ENCODE measurements at places on chromosomes 3 and 15.

- DNase-seq: no peak
These were observed 33.9 kb upstream of the TBC1D23 start for GRCh38 chr3:100226712-100227429.

DNA sequence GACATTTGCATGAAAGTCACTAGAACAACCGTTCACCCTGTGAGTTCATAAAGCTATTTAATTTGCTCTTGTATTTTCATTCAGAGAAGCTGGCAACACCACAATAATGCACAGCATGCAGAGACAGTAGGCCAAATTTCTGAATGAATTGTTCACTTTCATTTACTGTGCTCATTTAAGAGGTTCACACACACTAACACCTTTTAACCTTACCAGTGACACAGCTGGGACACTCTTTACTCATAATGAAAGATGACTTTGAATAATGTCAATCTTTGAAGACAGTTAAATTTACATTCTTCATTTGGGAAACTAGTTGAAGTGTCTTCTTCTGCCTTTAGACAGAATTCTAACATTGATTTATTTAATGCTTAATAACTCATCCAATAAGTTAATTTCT, 95.7 kb downstream of the ROBO1 start:
- no peak for DNase-seq

- peak; percentile 63 for DNase-seq
These were observed 7.3 kb downstream of the CCDC71 start for GRCh38 chr3:49158792-49159191.

DNA sequence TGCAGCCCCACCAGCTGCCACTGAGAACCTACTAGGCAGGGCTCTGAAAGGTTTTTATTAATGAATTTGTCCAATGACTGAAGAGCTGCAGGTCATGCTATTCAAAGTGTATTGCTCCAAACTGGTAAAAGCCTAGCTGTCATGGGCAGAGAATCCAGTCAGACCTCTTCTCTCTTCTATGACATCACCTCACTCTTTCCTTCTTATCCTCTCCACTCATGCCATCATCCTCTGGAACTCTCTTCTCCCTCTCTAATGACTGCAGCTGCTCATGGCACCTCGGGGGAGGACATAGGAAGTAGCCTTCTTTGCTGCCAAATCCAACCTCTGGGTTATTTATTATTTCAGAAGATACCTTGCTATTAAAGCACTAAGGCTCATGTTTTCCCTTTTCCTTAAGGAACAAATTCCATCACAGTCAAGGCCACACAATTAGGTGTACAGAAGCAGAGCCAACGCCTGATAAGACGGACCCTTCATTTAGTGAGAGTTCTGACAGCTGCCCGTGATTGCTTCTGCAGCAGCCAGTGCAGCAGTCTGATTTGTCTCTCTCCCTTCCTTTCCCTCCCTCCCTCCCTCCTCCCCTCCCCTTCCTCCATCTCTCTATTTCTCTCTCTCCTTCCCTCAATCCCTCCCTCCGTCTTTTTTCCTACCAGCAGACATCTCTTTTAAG, 87.0 kb upstream of the ONECUT1 start:
- no peak for DNase-seq

- peak; percentile 54 for DNase-seq
These were observed 79.3 kb downstream of the SLC7A14 start for GRCh38 chr3:170506556-170506955.

GRCh38 chr15:97976766-97977503, 16.4 kb downstream of the ARRDC4 start:
- DNase-seq: no peak

GRCh38 chr15:90173372-90173771, 27.8 kb upstream of the SEMA4B start:
- no peak for DNase-seq

GRCh38 chr3:40969756-40970466, 229.4 kb upstream of the CTNNB1 start:
- no peak for DNase-seq

- no peak for DNase-seq
These were observed 20.3 kb downstream of the UBP1 start for GRCh38 chr3:33419948-33420347.

- DNase-seq: no peak
These were observed 106.0 kb upstream of the LINGO1 start for GRCh38 chr15:77738441-77739302.

- DNase-seq: no peak
These were observed 5.6 kb downstream of the ZBED2 start for GRCh38 chr3:111589303-111590142.

DNA sequence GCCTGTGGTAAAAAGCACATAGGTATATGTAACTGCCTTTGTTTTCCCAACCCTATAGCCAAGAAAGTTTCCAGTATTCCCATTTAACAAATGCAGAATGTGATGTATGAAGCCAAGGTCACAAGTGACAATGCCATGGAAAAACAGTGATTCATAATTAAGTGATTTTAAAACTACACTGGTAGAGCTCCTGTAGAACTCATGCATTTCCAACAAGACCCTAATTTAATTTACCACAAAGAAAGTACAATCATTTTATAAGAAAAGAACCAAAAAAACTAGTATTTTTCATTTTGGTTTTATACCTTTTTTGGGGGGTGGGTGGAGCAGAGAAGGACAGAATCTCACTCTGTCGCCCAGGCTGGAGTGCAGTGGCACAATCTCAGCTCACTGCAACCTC, 82.0 kb downstream of the STAG1 start:
- DNase-seq: no peak

DNA sequence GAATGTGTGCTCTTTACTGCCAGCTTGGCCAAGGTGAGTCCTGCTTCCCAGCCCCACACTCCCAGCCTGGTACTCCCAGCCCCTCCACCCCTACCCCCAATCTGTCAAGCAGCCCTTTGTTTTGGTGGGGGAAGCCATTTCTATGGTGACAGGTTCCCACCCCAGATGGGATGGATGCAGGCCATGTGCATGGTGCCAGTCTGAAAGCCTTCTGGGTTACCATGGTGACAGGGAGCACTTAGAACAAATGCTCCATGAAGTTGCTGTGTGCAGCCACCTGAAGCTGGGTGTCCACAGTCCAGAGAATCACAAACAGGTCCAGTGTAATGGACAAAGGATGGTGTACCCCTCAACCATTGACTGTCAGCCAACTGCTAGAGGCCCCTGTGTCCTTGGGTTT, 19.1 kb upstream of the VILL start:
- DNase-seq: no peak

DNA sequence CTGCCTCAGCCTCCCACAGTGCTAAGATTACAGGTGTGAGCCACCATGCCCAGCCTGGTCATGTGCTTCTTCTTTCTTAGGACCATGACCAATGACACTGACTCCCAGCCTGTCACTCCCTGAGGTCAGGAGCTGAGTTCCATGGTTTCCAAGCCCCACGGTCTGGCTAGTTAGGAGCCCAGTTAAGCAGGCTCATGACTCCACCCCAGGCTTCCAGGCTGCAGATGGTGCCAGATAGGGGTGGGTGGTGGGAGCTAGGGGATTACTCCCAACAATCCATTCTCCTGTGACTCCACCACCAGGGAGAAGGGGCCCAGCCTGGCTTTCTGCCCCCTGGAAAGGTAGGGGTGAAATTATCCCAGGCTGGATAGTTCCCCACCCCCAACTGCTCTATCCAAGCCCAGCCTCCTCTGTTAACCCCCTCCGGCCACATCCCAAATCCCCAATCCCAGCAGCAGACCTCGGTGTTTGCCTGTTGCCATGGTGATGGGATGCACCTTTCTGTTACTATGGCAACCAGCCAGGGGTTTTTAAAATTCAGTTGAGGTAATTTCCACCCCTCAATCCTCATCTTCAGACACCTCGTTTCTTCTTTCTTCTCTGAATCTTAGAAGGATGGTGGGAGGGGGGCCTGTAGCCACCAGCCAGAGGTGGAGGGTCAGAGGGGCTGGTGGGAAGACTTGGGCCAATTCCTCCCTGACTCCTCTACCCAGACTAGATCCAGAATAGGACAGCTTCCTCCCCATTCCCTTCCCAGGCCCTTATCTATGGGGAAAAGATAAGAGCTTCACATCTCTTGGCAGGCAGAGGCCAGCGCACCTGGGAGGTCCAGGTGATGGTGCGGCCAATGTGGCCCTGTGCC, 22.5 kb upstream of the SEMA3F start:
- no peak for DNase-seq

DNA sequence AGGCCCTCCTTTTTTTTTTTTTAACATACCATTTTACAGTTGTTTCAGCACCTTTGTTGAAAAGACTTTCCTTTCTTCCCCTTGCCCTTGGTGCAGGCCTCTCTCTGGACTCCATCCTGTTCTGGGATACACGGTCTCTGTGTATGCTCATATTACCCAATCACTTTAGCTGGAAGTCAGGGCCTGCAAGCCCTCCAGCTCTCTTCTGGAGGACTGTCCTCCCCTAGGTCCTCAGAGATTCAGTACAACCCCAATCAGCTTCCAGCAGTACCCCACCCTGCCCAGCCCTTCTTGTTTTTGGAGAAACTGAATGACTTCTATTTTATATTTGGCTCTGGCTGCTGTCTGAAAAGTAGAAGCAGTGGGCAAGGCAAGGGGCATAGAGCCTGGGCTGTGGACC, 270.8 kb downstream of the KLF13 start:
- DNase-seq: no peak

Data from epithelial cell of proximal tubule (primary cell).